Adrenal gland (tissue), 19 donors: ENCODE measurements at places on chromosomes 2 and 18.
A peak's percentile ranks its signal among the peaks of the same experiment; 100 is the strongest.

DNA sequence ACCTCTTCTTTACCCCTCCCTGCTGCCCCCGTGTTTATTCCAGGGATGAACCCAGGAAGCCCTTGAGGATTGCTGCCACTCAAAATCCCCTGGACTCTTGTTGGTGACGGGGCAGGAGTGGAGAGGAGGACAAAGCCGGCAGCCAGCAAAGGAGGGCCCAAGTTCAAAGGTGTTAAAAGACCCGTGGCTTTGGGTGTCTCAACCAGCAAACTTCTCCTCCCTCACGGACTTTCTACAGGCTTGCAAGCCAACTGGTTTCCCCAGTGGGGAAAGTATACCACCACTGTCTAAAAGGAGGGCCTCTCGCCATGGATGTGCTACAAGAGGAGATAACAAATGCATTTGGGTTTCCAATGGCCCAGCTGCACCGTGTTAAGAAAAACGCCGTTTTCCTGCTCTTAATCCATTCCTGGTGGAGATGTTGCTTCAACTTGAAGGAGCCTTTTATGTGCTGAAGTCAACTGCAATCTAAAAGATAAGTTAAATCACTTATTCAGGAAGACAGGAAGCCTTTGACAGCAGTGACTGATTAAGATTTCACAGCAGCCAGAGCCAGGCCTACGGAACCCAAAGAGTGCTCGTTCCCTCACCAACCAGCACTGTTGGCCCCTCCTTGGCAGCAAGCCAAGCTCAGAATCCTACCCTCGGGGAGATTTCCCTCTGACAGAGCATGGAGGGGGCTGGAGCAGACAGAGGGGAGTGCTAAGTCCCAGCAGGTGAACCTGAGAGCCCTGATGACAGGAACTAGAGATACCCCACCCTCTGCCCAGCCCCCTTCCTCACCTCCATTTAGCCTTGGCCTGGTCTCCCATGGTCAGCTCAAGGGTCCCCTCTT, 57.8 kb downstream of the ZBTB7C start:
- no peak for DNase-seq

DNA sequence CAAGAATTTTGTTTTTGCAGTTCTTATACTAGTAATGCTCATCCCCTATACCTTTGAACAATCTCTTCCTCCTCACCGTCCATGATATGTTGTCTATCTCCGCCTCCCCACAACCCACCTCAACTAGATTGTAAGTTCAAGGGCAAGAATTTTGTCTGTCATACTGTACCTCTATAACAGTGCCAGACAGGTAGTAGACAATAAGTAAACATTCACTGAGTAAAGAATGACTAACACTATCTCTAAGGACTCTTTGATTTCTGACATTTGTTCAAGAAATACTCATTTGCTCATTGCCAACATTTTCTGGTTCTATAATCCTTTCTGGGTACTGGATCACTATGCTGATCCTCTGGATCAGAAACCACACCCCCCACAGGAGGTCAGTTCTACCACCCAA, 82.4 kb downstream of the EXOC6B start:
- no peak for DNase-seq

DNA sequence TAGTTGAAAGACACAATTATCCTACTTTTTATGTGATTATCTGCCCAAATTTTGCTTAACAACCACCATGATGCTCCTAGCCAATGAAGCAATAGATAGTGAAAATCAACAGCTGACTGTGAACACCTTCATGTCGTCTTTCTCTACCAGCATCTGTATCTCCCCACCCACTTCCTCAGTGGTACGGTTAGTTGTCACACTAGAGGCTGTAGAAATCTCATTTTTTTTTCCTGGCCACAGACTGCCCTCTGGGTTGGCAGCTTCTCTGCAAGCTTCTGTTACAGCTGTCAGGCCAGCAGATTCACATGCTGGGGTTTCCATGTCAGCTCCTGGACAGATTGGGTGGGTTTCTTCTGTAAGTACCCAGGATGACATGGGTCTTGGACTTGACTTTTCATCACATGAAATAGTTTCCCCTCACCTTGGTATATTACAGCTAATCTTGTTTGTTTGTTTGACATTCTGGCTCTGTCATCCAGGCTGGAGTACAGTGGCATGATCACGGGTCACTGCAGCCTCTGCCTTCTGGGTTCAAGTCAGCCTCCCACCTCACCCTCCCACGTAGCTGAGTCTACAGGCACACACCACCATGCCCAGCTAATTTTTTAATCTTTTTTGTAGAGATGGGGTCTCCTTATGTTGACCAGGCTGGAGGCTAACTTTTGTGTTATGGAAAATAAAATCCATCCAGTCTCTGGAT, 24.3 kb downstream of the STAT4 start:
- no peak for DNase-seq

- DNase-seq: no peak
Measured at GRCh38 chr2:188966728-188967440, 7.3 kb upstream of the COL3A1 start.

GRCh38 chr2:134634054-134634753, 84.6 kb downstream of the TMEM163 start:
- no peak for DNase-seq

DNA sequence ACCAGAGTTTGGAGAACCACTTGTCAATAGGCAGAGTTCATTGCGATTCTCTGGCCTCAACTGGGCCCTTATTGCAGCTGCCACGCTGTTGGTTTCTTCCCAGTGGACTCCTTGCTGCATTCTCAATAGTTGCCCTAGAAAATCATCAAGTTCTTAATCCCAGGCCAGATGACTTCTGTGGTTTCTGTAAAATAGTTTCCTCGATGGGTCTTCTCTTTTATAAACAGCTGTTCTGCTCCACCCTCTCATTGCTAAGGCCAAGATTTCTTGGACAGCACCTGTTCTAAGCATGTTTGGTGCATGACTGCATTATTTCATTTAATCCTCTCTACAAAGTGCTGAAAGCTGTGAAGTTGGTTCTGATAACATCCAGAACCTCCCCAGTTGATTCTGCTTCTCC, 131.0 kb downstream of the BCL2L11 start:
- no peak for DNase-seq

DNA sequence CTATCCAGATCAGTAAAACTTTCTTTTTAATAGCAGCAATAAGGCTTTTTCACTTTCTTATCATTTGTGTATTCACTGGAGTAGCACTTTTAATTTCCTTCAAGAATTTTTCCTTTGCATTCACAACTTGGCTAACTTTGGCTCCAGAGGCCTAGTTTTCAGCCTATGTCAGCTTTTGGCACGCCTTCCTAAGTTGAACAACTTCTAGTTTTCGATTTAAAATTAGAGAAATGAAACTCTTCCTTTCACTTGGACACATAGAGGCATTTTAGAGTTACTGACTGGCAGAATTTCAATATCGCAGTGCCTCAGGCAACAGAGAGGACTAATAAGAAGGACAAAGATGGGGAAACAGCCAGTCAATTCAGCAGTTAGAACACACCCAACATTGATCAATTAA, 577.4 kb downstream of the DSC3 start:
- no peak for DNase-seq

DNA sequence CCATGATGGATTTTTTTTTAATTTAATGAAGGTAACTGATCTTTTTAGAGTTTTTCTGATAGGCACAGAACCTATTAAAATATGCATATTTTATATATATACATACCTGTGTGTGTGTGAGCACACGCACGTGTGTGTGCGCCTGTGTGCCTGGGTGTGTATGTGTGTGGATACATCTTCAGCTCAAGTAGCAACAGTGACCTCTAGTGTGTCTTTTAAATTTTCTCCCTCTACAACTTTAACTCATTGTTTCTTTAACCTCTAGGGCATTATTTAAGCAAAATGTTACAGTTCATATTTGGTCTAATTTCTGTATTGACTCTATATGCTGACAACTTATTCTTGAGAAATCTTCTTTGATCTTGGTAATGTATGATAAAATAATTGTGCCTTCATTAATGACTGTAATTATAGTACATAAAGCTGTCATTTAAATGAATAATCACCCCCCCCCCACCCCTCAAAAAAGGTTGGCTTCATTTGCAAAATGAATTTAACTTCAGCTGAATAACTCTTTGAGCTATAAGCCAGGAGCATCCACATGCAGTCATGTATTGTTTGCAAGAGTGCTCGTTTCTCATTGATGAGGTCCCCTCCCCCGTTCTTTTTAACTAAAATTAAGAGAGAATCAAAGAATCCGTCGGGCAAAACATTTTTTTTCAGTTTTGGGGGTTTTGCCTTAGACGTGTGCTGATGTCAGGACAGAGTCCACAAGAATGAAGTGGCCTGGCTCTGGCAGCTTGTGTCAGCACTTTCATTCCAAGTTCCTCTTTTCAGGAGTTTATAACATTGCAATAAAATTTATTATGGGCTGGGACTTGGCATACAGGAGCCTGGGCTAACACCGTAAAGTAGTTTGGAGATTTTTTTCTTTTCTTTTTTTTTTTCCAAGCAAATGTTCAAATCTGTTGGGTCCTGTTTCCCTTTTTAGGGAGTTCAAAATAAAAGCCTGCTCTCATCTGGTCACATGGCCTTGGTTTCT, 80.0 kb downstream of the ETAA1 start:
- DNase-seq: no peak

- DNase-seq: no peak
Measured at GRCh38 chr2:70367722-70368323, 66.0 kb upstream of the FAM136A start.

GRCh38 chr2:12127638-12128037, 381.2 kb downstream of the LPIN1 start:
- DNase-seq: no peak

DNA sequence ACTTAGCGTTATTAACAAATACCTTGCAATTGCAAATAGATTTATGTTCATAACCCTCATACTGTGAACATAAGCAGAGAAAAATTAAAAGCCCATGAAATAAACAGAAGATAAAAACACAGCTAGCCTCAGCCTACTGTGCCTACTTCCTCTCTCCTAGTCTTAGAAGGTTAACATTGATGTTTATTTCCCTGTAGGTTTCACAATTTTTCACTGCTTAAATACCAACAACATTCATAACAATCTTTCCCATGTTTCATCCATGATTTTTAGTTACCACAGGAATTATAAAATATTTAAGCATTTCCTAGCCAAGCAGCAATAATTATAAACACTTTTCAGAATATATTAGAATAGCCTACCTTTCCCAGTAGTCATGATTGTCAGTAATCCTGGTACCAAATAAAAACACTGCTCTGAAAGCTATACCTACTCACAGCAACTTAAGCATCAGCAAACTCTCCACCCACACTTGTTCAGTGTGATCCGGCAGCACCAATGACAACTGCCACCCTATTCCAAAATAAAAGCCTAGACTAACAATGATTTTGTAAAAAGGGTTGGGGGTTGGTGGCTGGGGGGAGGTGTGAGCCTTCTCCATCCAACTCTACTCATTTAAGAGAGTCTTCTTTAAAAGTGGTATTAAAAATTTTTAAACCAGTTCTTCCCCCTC, 40.6 kb upstream of the RNU4ATAC start:
- no peak for DNase-seq

DNA sequence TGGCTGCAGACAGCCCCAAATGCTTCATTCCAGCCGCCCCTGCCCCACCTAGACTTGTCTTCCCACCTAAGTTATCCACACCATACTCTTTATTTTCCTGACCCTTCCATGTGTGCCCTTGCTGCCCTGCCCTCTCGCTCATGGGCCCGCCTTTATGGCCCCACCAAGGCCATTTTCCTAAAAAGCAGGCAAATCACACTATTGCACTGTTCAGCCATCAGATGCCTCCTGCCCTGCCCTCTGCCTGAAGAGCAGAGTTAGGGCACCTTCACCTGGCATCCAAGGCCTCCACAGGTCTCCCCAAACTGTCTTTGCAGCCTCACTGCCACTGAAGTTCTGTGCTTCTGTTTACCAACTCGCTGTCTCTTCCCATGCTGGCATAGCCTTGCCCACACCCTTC, 496.7 kb downstream of the EIPR1 start:
- no peak for DNase-seq

GRCh38 chr2:202636213-202636513, 1.4 kb downstream of the FAM117B start:
- no peak for DNase-seq

DNA sequence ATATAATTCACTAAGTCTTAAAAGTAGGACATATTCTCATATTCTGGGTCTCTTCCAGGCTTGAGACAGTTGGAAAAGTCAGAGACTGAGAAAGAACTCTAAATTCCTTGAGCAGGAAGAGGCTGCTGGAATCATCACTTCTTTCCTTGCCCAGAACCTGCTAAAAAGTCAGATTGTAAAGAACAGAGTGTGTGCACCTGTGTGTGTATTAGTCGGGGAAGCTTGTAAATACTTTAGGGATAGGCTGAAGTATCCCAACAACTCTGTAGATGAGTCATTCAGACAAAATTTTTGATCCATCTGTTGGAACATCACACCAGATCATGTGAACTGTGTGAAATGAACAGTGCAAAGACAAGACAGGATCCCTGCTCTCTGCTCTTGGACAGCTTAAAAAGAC, 16.1 kb downstream of the GAREM1 start:
- DNase-seq: no peak

- peak; percentile 46 for DNase-seq
Measured at GRCh38 chr2:9179572-9180201, 26.9 kb upstream of the ASAP2 start.

DNA sequence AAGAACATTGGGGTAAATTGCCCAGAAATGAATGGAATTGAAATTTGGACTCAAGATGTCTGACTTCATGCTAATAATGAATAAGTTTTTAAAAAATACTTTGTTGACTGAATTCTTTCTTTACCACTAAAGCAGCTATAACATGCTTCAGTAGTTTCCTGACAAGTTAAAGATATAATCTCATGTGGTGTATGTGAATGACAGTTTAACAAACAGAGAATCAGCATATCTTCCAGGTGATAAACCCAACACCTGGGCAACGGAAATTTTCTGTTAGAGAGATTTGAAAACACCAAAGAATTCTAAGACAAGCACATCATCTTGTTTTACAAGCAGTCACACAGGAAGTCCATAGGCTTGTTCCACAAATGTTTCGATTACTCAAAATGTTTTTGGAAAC, 372.6 kb upstream of the VRK2 start:
- no peak for DNase-seq

- DNase-seq: no peak
Measured at GRCh38 chr2:69171116-69171896, 158.3 kb downstream of the ANTXR1 start.

- no peak for DNase-seq
Measured at GRCh38 chr18:77517901-77518300, 268.3 kb downstream of the GALR1 start.

- DNase-seq: no peak
Measured at GRCh38 chr18:62715436-62715758, at the start of gene PHLPP1. PHLPP1 (plus strand) TSS chr18:62715541; CDS start chr18:62715684, 143 bp downstream.

DNA sequence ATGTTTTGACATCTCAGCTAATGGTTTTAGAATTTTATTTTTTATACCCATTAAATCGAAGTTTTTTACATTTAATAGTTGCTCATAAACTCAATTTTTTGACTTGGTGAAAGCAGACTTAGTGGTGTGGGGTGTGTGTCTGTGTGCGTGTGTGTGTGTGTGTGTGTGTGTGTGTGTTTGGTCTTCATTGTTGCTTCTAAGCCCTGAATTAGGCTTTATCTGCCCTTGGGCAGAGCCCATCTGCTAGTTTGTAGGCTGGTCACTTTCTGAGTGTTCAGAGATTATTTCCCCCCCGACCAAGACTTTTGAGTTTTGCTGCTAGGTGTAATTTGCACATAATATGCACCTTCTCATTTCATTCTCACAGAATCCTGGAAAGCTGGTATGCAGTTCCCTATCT, 14.3 kb downstream of the PAX3 start:
- DNase-seq: no peak

- DNase-seq: no peak
Measured at GRCh38 chr18:5828913-5829312, 66.4 kb downstream of the TMEM200C start.
